ENCODE measurements at places on chromosomes 11 and 22.

DNA sequence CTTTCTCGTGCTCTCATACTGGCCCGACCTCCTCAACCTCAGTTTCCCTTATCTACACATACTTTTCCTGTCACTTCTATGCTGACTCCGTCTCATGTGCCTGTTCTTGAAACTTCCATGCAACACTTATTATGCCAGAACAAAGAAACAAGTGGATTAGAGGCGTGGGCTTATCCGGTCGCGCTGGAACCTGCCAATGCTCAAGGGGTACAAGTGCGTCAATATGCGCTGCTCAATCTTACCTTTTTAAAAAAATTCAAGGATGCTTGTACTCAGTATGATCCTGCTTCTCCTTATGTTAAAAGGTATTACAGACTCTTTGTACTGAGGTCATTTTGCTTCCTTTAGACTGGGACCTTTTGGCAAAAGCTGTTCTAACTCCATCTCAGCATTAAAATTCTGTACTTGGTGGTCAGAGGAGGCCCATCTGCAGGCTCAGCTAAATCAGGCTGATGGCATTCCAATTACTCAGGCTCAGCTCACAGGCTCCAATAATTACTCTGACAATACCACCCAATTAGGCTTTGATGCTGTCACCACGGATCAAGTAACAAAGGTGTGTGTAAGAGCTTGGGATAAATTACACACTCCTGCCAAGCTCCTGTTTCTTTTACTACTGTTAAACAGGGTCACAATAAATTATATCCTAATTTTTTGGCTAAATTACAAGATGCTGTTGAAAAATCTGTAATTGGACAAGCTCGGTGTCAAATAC is 26.3 kb upstream of the ALDH3B2 start:
- DNase-seq: no peak

DNA sequence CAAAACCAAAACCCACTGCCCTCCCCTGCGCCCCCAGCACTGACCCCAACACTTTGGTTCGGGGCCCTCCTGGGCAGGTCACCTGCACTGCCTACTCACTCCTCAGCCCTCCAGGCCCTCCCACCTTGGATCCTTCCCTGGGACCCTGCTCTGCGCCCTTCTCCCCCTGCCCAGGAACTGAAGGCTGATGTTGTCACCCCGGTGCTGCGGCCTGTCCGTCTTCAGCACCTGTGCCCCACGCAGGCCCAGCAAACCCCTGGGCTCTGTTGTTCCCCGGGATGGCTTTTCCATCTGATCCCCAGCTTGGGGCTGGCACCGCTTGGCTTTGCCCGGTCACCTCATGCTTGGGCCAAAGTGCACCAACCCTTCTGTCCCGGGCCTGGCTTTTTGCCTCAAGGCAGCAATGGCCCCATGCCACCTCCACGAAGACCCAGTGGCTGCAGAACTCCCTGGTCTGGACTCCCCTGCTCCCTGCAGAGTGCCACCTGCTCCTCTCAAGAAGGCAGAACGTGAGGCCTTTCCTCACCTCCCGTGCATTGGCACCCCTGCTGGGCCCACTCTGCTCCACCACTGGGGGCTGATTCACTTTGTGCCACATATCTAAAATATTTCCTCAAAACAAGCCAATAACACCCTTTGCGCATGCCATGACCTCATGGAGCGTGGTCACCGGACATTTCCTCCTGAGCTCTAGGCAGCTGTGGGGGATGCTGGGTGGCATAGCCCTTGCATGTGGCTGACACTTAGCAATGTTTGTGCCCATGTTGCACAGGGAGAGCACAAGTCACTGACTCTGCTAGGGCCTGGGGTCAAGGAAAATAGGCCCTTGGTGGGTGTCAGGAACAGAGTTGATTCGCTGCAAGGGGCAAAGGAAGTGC is 8.8 kb downstream of the PPM1F start:
- no peak for DNase-seq

DNA sequence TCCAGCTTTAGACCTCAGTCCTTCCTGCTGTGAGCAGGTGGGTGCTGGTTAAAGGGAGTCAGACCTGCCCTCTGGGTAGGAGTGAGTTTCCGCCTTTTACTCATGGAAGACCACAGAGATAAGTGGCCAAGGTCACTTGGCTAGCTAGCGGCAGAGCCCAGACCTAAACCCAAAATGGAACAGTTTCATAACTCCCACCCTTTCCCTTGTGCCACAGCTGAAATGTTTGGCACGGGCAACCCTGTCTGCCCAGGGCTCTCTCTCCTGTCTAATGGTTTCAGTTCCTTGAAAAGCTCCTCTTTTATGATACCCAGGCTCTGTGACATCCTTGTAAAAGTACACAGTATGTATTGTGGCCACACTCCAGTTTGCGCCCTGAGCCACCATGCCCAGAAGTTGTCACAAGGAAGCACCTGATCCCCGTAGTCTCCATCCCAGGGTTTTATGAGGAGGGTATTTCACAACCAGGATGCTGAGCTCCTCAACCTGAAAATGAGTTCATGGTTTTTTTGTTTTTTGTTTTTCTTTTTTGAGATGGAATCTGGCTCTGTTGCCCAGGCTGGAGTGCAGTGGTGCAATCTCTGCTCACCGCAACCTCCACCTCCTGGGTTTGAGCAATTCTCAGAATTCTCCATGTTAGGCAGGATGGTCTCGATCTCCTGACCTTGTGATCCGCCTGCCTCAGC is 5.1 kb downstream of the MB start:
- no peak for DNase-seq

DNA sequence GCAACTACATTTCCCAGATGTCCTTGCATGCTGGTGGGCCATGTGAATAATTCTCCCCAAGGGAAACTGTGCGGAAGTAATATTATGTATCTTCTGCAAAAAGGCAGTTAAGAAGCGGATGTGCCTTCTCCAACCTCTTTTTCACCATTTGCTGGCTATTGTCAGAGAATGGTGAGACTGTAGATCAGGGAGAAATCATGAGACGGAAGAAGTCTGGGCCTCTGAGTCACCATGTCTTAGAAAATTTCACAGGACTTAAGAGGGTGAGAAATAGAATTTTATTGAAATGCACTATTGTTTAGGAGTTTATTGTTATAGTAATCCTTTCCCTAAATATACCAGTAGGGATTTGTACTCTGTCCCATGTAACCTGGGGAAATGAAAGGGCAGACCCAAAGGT is 298.7 kb upstream of the ZC3H12C start:
- DNase-seq: no peak

- no peak for DNase-seq
These were observed 21.4 kb downstream of the TUB start for GRCh38 chr11:8102296-8102915.

DNA sequence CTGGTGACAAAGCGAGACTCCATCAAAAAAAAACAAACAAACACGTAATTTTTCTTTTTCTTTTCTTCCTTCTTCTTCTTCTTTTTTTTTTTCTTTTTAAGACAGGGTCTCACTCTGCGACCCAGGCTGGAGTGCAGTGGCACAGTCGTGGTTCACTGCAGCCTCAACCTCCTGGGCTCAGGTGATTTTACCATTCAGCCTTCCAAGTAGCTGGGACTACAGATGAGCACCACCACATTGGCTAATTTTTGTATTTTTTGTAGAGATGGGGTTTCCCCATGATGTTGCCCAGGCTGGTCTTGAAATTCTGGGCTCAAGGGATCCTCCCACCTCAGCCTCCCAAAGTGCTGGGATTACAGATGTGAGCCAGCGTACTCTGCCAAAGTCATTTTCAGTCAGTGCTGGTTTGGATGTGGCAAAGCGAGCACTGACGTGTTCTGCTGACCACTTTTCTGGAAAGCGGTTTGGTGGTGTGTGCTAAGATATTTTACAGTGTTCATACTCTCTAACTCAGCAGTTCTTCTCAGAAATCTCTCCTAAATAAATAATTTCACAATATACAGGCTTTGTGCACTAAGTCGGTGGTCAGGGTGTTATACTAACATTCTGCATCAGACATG is 10.7 kb downstream of the FAM118A start:
- DNase-seq: no peak

GRCh38 chr11:121904148-121904547 is 211.9 kb downstream of the BLID start:
- no peak for DNase-seq

DNA sequence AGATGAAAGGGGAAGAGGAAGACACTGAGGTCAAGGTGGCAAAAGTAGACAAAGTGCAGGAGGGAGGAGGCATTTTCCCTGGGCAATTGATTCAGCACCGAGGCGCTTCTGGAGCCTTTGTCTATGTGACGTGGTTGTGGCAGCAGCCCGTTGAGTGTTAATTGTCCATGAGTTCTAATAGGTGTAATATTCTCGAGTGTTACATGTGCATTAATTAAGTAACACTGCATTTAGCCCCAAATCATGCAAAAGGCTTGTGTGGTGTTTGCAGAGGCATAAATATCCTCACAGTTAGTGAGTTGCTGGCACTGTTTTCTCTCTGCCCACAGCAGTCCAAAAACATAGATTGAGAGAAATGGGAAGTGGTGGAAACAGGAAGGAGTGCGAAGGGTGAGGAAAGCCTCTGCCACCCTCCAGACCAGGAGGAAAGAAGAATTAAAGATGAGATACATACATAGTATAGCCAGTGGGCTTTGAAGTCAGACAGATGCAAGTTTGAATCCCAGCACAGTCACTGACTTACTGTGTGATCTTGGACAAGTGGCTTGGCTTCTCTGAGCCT is 361.2 kb downstream of the MN1 start:
- no peak for DNase-seq

DNA sequence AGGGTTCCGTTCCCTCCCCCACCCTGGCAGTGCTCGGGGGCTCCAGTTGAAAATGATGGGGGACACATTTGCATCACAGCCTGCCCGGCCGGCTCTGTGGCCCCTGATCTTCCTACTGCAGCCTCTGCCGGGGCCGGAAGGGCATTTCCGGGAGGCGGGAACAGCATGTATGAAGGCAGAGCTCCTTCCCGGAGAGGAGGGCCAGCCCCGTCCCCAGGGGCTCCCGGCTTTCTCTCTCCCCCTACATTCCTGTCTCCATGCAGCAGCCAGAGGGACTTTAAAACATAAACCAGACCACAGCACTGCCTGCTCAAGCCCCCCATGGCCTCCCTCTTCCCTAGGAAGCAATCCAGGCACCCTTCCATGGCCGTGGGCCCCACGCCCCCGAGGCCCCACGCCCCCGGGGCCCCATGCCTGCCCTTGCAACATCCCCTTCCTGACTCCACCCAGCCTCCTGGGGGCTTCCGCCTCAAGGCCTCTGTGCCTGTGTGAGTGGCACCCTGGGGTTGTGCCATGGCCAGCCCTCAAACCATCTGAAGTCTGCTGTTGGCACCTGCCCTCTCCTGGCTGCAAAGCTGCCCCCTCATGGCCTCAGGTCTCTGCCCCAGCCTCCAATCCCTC is 73.1 kb downstream of the CDKN1C start:
- DNase-seq: no peak

- no peak for DNase-seq
These were observed 65.4 kb downstream of the OTOG start for GRCh38 chr11:17612221-17613188.

DNA sequence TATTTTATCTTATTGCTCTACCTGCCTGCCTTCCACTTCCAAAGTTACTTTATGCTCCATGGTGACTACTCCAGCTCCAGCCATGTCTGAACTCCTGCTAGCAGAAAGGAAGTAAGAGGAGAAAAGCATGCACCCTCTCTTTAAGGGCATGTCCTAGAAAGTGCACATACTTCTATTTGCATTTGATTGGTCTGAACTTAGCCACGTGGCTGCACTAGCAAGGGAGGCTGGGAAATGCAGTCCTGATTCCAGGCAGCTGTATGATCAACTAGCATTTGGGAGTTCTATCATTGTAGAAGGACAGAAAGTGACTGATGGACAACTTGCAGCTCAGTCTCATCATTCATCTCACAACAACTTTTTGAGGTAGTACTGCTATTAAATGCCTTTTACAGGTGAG is 515.7 kb downstream of the BUD13 start:
- no peak for DNase-seq

DNA sequence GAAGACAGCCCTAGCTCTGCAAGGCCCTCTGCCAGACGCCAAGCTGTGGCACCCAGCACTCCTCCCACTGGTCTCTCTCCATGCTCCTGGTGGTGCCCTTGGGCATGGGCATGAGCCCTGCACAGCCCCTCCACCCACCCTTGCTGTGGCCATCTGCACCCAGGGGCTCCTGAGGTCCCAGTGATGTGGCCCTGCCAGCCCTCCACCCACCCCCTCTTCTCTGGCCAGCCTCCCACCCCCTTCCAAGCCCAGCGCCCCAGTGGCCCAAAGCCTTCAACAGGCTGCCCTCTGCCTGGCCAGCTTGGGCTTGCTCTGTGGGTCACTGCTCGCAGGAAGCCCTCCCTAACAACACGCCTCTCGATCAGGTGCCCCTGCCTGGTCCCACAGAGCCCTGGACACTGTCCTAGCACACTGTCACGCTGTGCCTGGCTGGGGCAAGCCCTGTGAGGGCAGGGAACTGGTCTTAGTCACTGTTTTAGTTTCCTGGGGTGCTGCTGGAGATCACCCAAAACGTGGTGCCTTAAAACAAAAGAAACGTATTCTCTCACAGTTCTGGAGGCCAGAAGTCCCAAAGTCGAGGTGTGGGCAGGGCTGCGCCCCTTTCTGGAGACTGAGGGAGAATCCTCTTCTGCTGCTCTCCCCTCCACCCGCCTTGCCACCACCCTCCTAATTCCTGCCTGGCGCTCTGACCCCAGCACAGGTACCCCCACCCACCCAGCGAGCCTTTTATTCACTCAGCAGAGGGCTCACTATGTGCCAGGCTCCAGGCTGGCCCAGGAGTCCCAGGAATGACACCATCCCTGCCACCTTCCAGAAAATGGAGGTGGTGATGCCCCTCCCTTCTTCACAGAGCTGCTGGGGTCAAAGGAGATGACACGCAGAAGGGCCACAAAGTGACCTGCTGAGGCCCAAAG is 14.7 kb downstream of the SULT4A1 start:
- DNase-seq: no peak

DNA sequence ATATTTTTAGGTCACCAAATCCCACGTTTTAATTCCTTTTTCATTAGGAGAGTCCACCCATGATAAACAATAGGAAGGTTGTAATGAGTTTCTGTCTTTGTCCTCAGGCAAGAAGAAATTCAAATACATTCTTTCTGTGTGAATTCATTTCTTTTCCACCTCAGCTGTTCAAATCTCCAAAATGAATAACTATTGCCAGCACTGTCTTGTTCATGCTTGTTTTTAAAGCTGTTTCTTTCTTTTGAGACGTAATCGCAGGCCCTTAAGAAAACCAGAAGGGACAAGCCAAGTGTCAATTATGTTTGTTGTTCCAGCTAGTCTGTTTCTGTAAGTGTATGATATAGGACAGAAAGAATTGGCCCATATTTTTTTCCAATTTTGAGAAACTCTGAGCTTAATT is 20.2 kb downstream of the MMP27 start:
- no peak for DNase-seq

GRCh38 chr22:25621986-25622385 is 57.5 kb downstream of the GRK3 start:
- no peak for DNase-seq

DNA sequence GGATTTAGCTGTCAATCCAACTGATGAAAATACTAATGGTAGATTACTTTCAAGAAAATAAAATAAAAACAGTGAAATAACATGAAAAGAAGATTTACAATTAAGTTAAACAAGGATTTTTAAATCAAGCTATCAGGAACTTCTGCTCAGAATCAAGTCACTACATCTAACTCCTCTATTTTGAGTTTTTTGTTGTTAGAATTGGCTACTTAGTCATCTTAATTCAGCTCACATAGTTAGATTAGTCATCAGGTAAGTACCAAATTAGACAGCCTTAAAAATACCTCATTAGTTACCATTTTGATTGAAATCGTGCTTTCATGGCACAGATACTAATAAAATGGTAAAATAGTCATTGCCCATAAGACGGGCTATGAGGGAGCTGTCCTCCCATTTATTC is 35.8 kb downstream of the BTG4 start:
- no peak for DNase-seq

GRCh38 chr11:75716659-75717058 is 979 bp upstream of the MOGAT2 start:
- no peak for DNase-seq
